CD4-positive, alpha-beta T cell (primary cell): ENCODE measurements at places on chromosomes 2 and 18.
A peak's percentile ranks its signal among the peaks of the same experiment; 100 is the strongest.

DNA sequence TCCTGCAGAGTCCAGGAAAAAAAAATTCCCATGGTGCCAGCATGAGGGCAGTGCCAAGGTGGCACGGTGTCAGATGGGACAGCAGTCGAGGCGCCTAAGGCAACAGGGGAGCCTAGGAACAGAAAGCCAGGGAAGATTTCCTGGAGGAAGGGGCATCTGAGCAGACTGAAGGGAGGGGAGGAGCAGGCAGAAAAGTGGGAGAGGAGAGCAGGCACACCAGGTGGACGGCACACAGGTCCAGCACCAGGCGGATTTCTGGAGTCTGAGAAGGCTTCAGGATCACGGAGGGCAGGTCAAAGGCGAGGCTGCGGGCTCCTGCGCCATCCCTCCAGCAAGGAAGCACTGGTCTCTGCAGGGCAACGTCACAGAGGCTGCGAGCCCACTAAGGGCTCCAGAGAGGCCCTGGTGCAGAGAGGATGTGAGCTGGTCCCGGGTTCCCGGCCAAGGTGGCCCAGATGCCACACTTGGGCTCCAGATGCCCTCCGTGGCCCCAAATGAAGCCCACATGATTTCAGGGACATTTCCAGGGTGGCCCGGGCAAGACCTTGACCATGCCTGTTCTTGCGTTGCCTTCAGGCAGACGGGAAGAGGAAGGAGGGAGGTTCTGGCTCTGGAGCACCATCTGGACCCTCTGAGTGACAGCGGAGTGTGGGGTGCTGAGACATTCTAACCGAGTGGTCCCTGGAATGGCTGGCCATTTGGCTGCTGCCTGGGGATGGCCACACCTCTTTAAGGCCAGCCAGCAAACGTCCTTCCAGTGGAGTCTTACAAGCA is 4.1 kb downstream of the HS6ST1 start:
- no peak for DNase-seq

- DNase-seq, result no peak
Observed at GRCh38 chr2:88671786-88672427, 19.6 kb upstream of the RPIA start.

- no peak for DNase-seq
Observed at GRCh38 chr2:236396818-236397350, 132.7 kb upstream of the ASB18 start.

GRCh38 chr18:23812546-23813440 is 123.5 kb downstream of the LAMA3 start:
- DNase-seq, result no peak

GRCh38 chr2:181183878-181184542 is 203.6 kb downstream of the UBE2E3 start:
- no peak for DNase-seq

GRCh38 chr18:79685281-79685680 is 5.7 kb downstream of the CTDP1 start:
- DNase-seq, result no peak

DNA sequence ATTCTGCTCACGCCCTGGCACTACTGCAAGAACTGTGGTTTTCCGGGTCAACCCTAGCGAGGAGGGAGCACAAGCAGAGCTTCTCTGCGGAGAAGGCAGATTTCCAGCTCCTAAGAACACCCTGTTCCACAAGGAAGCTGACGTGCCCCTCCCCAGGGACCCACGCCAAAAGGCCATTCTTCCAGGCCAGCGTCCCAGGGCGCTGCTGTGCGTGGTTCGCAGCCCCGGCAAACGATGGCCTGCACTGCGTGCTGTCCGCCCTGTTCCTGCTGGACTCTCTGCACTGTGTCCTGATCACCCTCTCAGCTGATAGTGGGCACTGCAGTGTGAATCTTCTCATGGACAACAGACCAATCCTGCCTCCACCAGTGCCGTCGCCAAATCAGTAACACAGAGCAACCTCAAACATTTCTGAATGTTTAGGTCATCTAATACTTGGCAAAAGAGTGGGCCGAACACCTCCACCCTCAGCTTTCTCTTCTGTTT is 49.1 kb downstream of the ADI1 start:
- no peak for DNase-seq

- DNase-seq, result peak; percentile 73
Observed at GRCh38 chr2:636641-637405, 40.4 kb downstream of the TMEM18 start.

GRCh38 chr2:239261796-239262483 is 138.9 kb downstream of the HDAC4 start:
- no peak for DNase-seq

DNA sequence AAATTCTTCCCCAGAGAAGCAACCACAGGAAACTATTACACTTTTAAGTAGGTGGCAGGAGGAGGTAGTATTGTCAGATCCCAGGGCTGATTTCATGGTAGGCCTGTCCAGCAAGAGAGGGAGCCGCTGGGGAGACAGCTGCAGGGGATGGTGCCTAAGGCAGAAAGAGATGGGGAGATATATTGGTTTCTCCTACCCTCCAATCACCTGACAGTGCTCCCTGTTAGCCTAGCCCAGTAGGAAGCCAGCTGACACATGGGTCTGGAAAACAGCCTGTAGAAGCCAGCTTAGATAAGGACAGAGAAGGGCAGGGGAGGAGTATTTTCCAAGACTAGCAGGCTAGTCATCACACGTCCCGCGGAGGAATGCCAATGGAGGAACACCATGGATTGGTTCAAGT is 8.2 kb upstream of the SPOPL start:
- no peak for DNase-seq

- DNase-seq, result no peak
Observed at GRCh38 chr2:71631411-71631931, 178.1 kb downstream of the DYSF start.

- no peak for DNase-seq
Observed at GRCh38 chr2:1366546-1367134, 46.6 kb upstream of the TPO start.

GRCh38 chr18:76963936-76964335 is 141.6 kb downstream of the ZNF236 start:
- DNase-seq, result no peak
